NCI-H2171 (cell line): ENCODE measurements at places on chromosomes 7 and 10.

DNA sequence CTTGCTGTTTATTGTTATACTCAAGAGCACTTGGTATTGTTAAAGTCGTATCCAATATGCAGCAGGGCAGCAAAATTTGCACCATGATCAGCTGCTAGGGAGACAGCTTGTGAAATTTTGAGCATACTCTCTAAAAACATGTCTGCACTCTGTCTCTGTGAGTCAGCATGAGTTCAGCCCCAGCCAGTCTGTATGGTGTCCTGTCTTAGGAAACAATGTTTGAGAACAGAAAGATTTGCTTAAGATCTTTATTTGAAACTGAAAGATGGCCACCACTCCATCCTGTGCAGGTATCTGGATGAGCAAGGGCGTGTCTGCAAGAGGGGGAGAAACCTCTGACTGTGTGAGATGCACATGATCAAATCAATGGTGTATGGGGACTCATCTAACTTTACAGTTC is 97.1 kb downstream of the GNAI1 start:
- no peak for DNase-seq

DNA sequence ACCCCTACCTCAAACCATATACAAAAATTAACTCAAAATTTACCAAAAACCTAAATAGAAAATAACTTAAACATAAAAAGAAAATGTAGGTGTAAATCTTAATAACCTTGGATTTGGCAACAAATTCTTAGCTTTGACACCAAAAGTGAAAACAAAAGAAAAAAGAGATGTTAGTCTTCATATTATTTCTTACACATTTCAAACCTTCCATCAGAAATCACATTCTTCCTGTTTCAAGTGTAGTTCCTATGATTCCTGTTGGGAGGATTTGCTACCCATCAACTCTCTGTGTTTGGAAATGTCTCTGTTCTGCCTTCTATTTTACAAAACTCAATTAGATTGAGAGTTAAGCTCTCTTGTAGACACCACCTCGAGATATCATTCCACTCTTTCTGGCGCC is 62.0 kb downstream of the GNA12 start:
- DNase-seq: no peak

DNA sequence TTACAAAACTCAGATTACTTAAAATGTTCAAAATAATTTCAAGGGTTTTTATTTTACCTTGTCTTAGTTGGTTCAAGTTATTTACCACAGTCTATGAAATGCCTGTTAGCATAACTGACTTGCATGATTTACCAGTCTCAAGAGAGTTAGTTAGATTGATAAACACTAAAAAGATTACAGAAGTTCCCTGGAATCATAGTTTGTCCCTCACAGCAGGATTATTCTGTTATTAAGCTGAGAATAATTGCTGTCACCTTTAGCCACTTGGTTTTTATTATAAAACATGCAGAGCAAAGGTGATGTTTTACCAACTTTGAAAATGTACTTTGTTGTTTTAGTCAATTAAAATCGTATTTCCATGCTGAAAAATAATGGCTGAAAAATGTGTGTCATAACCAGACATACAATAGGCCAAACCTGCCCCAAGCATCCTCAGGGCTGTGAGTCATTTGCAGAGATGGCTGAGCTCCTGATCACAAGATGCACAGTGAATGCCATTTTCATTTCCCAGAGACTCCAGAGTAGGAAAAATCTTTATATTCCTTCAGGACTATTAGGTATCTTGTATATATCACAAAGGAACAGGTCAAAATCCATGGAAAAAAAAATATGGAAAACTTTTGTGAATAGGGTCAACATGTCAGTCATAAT is 87.8 kb upstream of the DKK1 start:
- DNase-seq: no peak

GRCh38 chr10:31194986-31195385 is 124.0 kb upstream of the ZEB1 start:
- DNase-seq: no peak

- no peak for DNase-seq
Measured at GRCh38 chr10:61943674-61944378, 42.3 kb downstream of the ARID5B start.

DNA sequence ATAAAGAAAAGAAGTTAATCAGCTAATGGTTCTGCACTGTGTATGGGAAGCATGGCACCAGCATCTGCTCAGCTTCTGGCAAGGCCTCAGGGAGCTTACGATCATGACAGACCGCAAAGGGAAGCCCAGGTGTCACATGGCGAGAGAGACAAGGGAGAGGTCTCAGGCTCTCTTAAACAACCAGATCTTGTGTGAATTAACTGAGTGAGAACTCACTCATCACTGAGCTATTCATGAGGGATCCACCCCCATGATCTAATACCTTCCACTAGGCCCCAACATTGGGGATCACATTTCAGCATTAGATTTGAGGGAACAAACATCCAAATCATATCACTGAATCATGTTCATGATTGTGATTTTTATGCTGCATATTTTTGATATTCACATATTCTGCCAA is 5.8 kb downstream of the USP54 start:
- DNase-seq: no peak
